Stimulated activated CD4-positive, alpha-beta T cell treated with anti-CD3 and anti-CD28 coated beads, Interleukin-4, amount 100 ng/mL, for 1 hour (primary cell): ENCODE measurements at places on chromosomes 4 and X.

DNA sequence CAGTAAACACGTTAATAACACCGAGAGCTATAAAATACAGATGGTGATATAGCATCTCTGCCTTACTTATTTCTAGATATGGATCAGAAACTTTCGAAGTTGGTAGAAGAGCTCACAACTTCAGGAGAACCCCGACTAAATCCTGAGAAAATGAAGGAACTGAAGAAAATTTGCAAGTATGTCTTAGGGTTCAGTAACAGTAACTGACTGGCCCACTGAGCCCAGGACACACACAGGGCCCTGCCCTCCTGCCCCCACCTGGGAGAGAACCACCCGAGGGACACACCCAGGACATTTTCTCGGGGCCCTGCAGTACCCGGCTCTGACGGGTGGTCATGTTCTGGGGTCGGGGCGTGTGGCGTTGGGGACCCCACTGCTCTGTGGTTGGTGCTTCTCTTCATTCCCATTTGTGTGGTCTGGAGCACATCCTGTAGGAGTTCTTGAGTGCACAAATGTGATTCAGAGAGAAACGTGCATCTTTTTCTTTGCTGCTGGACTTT lies 1.1 kb downstream of the UVSSA start:
- DNase-seq: no peak

GRCh38 chr4:26135331-26135730 lies 185.5 kb upstream of the RBPJ start:
- DNase-seq: no peak

DNA sequence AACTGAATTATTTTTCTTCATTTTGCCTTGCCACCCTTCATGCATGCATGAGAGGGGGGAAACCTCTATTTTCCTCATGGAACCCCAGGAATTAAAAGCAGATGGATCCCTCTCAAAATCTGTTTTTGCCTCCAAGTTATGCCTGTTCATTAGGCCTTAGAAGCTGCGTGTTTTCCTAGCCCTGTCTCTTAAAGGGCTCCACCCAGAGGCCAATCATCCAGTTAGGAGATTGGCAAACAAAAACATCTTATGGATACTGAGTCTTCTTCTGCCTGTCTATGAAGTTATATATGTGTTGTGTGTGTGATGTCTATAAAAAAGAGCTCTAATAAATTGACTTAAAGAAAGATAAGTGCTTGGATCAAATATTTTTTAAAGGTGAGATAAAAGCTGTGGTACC lies 142.9 kb downstream of the ANAPC10 start:
- no peak for DNase-seq

DNA sequence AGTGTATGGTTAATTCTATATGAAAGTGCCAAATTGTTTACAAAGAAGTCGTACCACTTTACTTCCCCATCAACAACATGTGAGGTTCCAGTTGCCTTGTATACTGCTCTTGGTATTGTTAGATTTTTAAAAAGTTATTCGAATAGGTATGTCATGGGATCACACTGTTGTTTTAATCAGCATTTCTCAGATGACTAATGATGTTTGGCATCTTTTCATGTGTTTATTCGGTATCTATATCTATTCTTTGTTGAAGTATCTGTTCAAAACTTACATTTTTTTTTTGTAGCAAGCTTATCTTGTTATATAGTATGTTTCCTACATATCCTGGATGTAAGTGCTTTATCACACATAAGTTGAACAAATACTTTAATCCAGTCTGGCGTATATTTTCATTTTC lies 99.4 kb upstream of the MAB21L2 start:
- DNase-seq: no peak

- no peak for DNase-seq
These were observed 25.8 kb downstream of the SLC7A11 start for GRCh38 chr4:138216272-138216867.

- no peak for DNase-seq
These were observed 15.7 kb downstream of the MSX1 start for GRCh38 chr4:4875147-4875546.

DNA sequence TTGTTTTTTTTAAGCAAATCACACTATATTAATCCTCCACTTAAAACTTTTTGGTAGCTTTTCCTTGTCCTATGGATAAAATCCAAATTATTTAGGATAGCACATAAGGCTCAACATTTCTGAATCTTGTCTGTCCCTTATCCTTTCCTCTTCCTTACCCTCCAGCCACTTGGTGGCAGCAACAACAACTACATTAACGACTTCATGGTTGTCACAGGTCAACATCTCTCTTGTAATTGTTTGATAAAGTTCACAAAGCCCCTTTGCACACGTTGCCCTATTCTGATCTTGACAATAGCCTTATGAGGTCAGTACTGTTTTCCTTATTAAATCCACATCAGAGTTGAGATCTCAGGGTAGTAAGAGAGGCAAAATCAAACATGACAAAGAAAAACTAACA lies 269.0 kb upstream of the PABPC4L start:
- DNase-seq: no peak

DNA sequence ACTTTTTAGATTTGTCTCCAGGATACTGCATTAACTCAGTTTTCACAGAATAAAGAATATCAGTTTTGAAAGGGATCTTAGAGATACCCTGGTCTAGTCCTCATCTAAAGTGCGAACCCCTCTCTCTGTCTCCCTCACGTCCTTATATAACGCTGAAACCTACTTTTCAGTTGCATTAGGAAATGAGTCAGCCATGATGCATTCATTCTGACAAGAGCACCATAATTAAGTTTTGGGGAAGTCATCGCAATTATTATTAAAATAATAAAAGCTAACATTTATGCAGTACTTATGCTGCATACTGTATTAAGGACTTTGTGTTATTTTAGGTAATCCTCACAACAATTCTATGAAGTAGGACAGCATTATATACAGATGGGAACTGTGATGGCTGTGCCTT lies 116.1 kb downstream of the REELD1 start:
- DNase-seq: no peak
